ENCODE measurements at places on chromosomes 12 and 14. TPM values are rescaled to one million over a fixed set of nuclear protein-coding genes. Genes with fewer than 3 reads are reported as not detected.

The KRT82 gene
- not detected for total RNA-seq

The TPPP2 gene
- not detected for total RNA-seq

The ERG28 gene
- total RNA-seq = 11.1 TPM

The MIPOL1 gene
- total RNA-seq = 16.0 TPM

The HECTD4 gene
- 35.2 TPM for total RNA-seq

The SPX gene
- 203 TPM for total RNA-seq

GRCh38 chr14:55921511-55921910 lies 196.7 kb upstream of the PELI2 start:
- H3K4me3 ChIP-seq = no peak overlapping the region
- peaks cover 2% of the 10 kb centered on the region for H3K27me3 ChIP-seq
- no peak for DNase-seq

DNA sequence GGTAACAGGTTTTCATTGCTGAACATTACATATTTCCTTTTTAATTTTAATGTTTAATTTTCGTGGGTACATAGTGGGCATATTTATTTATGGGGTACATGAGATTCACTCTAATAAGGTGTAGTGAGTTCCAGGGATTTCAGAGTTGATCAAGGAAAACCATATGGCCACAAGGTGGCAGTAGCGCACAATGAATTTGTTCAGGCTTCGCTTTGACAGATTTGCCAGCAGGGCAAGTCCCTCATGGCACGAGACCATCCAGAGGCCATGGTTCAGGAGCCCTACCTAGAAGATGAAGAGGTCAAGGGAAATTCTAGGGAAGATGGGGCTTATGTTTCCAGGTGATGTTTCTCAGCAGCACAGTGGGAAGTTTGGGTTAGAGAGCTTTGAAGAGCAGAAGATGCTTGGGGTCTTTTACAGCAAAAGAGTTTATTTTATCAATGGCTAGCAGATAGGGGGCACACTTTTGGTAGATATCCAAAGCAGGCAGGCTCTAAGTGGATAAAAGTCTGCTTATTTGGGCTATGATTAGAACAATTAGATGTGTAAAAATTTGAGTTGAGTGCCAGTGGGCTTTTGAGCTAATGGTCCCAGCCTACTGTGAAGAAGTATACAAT lies 1004.4 kb downstream of the AACS start:
- DNase-seq = peak; percentile 82
- H3K36me3 ChIP-seq = no peaks in the 10 kb centered on the region
- no peak overlapping the region for H3K4me3 ChIP-seq
- peak overlapping the region; percentile 8 for H3K27ac ChIP-seq

- no peaks in the 10 kb centered on the region for H3K36me3 ChIP-seq
- DNase-seq = no peak
- H3K4me1 ChIP-seq = peaks cover 2% of the 10 kb centered on the region
- H3K27me3 ChIP-seq = no peaks in the 10 kb centered on the region
Observed at GRCh38 chr12:7793211-7793610, 4.0 kb downstream of the NANOG start.

GRCh38 chr12:112938751-112939150 lies 477 bp downstream of the OAS3 start:
- peak overlapping the region; percentile 62 for H3K27ac ChIP-seq
- DNase-seq = peak; percentile 15
- H3K4me3 ChIP-seq = peak overlapping the region; percentile 79
- peaks cover 33% of the 10 kb centered on the region for H3K4me1 ChIP-seq
- H3K27me3 ChIP-seq = no peaks in the 10 kb centered on the region
- H3K36me3 ChIP-seq = peaks cover 6% of the 10 kb centered on the region

GRCh38 chr14:85234156-85235025 lies 295.6 kb upstream of the FLRT2 start:
- peaks cover 10% of the 10 kb centered on the region for H3K36me3 ChIP-seq
- peaks cover 23% of the 10 kb centered on the region for H3K4me1 ChIP-seq
- no peaks in the 10 kb centered on the region for H3K27me3 ChIP-seq
- peak overlapping the region; percentile 75 for H3K27ac ChIP-seq
- peak; percentile 56 for DNase-seq

DNA sequence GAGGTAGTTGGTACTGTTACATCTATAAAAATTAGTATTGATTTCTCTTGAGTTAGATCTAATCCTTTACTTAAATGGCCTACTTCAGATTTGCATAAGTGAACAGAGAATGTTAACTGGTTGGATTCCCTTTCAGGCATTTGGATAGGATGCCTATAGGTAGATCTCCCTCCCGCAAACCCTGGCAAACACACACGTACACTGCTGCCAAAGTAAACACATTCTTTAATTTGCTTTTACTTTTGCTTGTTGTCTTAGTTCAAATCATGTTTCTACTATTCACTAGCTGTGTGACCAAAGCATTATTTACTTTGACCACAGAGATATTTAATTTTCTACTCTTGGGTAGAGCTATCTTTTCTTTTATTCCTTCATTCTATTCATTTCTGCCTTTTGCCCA lies 936.1 kb upstream of the FBXO33 start:
- peak overlapping the region; percentile 20 for H3K4me3 ChIP-seq
- peak; percentile 38 for DNase-seq
- H3K36me3 ChIP-seq = no peaks in the 10 kb centered on the region
- peaks cover 27% of the 10 kb centered on the region for H3K4me1 ChIP-seq

DNA sequence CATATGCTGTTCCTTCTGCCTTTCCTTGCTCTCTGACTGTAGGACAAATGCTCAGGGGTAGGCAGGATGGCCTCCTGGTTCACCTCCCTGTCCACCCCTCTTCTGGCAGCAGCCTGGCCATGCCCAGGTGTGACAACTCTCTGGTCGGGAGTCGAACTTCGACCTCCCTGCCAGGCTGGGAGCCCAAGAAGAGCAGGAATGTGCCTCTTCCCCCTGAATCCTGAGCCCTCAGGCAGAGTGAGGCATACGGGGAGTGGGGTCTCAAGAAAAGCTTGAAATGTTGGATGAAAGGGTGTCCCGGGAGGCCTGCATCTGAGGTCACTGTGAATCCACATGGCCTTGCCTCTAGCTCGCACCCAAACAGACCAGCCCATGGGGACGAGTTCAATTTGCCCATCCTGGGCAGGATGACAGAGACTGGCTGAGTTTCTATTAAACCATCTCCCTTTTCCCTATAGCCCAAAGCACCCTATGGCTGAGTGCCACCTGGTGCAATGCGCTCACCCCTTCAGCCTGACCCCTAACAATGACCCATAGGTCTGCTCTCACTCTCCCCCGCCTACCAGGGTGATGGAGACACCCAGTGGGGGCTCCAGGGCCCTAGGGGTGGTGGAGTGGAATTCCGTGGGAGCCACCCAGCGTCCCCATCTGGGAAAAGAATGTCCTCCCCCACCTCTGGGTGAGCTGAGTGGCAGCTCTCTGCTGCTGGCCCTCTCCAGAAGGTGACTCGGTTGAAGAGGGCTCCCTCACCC lies 52.9 kb upstream of the DIO3 start:
- no peak overlapping the region for H3K4me3 ChIP-seq
- H3K27ac ChIP-seq = no peak overlapping the region
- H3K4me1 ChIP-seq = no peaks in the 10 kb centered on the region
- H3K36me3 ChIP-seq = peaks cover 6% of the 10 kb centered on the region
- DNase-seq = no peak

DNA sequence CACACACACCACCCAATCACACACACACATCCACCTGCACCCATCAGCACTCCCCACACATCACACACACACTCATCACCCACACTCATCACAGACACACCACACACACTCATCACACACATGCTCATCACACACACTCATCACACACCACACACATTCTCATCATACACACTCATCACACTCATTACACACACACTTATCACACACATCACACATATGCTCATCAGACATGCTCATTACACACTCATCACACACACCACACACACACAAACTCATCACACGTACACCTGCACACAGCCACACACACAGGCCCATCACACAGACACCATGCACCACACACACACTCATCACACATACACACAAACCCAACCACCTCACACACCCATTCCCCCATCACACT lies 107.5 kb upstream of the C14orf180 start:
- H3K36me3 ChIP-seq = no peaks in the 10 kb centered on the region
- H3K4me3 ChIP-seq = no peak overlapping the region
- no peaks in the 10 kb centered on the region for H3K4me1 ChIP-seq
- peaks cover 57% of the 10 kb centered on the region for H3K27me3 ChIP-seq
- no peak overlapping the region for H3K27ac ChIP-seq
- no peak for DNase-seq

- H3K36me3 ChIP-seq = peaks cover 44% of the 10 kb centered on the region
- no peaks in the 10 kb centered on the region for H3K27me3 ChIP-seq
- H3K27ac ChIP-seq = peak overlapping the region; percentile 89
- peaks cover 63% of the 10 kb centered on the region for H3K4me1 ChIP-seq
Observed at GRCh38 chr12:113244047-113244460, 22.8 kb downstream of the TPCN1 start.

GRCh38 chr14:58899317-58899713 lies 261.6 kb downstream of the DACT1 start:
- no peaks in the 10 kb centered on the region for H3K36me3 ChIP-seq
- H3K27ac ChIP-seq = no peak overlapping the region
- no peak overlapping the region for H3K4me3 ChIP-seq

GRCh38 chr14:91371011-91371989 lies 46.3 kb downstream of the CCDC88C start:
- H3K27me3 ChIP-seq = no peaks in the 10 kb centered on the region
- no peak for DNase-seq
- H3K27ac ChIP-seq = no peak overlapping the region
- H3K4me3 ChIP-seq = no peak overlapping the region
- H3K4me1 ChIP-seq = peaks cover 41% of the 10 kb centered on the region

DNA sequence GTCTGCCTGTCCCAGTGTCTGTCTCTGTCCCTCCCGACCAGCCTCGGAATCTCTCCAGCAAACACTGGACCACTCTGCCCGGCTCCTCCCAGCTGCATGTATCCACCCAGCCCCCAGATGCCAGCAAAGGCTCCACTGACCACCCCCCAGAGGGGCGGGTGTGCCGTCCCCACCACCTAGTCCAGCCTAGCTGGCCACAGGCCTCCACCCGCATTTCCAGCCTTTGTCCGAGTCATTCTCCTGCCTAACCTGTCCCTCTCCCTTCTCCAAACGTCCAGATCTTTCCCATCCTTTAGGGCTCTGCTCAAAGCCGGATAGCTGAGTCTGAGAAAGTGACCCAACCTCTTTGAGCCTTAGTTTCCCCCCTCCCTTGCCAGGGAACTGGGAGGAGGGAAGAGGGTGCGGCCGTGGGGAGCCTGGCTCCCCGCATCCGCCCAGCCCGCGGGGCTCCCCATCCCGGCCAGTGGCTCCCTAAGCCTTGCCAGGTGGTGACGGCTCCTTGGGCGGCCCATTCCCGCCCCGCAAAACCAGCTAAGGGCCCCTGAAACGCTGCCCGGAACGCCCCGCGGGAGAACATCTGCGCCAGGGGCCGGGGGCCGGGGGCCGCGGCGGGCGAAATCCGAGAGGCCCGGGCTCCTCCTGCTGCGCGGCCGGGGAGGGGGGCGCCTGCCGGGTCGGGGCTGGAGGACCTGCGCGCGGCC lies 34.6 kb upstream of the ANKRD9 start:
- no peak overlapping the region for H3K27ac ChIP-seq
- peaks cover 29% of the 10 kb centered on the region for H3K4me1 ChIP-seq
- no peaks in the 10 kb centered on the region for H3K36me3 ChIP-seq
- H3K4me3 ChIP-seq = no peak overlapping the region
- no peaks in the 10 kb centered on the region for H3K27me3 ChIP-seq
- DNase-seq = peak; percentile 40

DNA sequence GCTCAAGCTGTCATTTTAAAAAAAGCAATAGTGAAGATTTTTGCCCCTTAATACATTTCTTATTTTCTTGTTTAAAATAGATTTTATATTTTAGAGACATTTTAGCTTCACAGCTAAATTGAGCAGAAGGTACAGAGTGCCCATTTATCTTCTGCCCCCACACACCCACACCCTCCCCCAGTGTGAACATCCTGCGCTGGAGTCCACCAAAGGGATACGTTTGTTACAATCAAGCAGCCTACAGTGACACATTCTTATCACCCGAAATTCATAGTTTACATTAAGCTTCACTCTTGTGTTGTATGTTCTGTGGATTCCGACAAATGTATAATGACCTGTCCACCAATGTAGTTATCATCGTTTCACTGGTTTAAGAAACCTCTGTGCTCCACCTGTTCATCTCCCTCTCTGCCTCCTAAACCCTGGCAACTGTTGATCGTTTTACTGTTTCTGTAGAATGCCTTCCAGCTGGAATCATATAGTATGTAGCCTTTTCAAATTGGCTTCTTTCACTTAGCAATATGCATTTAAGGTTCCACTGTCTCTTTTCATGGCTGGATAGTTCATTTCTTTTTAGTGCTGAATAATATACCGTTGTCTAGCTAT lies 91.0 kb upstream of the TRAF3 start:
- no peak overlapping the region for H3K4me3 ChIP-seq
- H3K27ac ChIP-seq = no peak overlapping the region
- DNase-seq = no peak
- H3K27me3 ChIP-seq = no peaks in the 10 kb centered on the region
- H3K4me1 ChIP-seq = peaks cover 27% of the 10 kb centered on the region

- H3K36me3 ChIP-seq = no peaks in the 10 kb centered on the region
- peaks cover 8% of the 10 kb centered on the region for H3K27me3 ChIP-seq
- H3K4me1 ChIP-seq = no peaks in the 10 kb centered on the region
- no peak overlapping the region for H3K27ac ChIP-seq
Observed at GRCh38 chr12:3732901-3733300, 20.0 kb downstream of the CRACR2A start.

GRCh38 chr12:92502417-92503028 lies 200.3 kb upstream of the PLEKHG7 start:
- H3K4me1 ChIP-seq = peaks cover 12% of the 10 kb centered on the region
- peaks cover 7% of the 10 kb centered on the region for H3K36me3 ChIP-seq
- no peak overlapping the region for H3K4me3 ChIP-seq
- peak; percentile 24 for DNase-seq
- H3K27ac ChIP-seq = no peak overlapping the region

DNA sequence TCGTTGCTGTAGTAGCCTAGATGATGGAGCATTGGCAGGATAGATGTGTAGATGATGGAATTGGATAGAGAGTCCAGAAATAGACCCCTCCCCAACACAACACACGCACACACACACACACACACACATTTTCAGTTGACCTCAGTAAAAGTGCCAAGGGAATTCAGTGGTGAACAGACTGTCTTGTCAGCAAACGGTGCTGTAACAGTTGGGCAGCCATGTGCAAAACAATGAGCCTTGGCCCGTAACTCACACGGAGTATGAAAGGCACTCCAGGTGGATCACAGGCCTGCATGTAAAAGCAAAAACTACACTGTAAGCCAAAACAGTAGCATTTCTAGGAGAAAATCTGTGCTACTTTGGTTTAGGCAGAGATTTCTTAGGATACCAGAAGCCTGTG lies 87.8 kb downstream of the DDX51 start:
- H3K4me1 ChIP-seq = no peaks in the 10 kb centered on the region
- H3K36me3 ChIP-seq = peaks cover 78% of the 10 kb centered on the region
- H3K27ac ChIP-seq = no peak overlapping the region
- no peaks in the 10 kb centered on the region for H3K27me3 ChIP-seq
- no peak for DNase-seq
- no peak overlapping the region for H3K4me3 ChIP-seq

DNA sequence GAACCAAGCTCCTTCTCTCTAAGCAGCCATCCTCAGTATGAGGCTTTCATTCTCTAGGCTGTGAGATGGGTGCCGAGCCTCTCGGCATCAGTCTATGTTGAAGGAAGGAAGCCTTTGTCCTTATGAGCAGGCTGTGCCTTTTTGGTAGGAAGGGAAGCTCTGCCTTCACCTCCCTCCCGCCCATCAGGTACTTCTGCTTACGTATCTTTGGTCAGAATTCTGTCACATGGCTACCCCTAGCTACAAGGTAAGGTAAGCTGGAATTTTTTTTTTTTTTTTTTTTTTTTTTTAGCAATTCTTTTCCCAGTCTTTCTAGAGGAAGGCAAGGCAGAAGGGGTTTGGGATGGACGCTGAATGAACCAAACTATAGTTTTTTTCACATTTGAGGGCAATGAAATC lies 16.9 kb downstream of the BATF start:
- H3K4me3 ChIP-seq = no peak overlapping the region
- H3K27ac ChIP-seq = no peak overlapping the region
- peaks cover 21% of the 10 kb centered on the region for H3K4me1 ChIP-seq
- no peaks in the 10 kb centered on the region for H3K36me3 ChIP-seq
- no peak for DNase-seq
- no peaks in the 10 kb centered on the region for H3K27me3 ChIP-seq

Data from MCF 10A (cell line).